Stimulated activated CD4-positive, alpha-beta T cell treated with anti-CD3 and anti-CD28 coated beads, TNF-alpha, amount 100 ng/mL, for 24 hours (primary cell): ENCODE measurements at places on chromosomes 16 and 17.

GRCh38 chr16:31200821-31201568 is 1.6 kb downstream of the PYCARD start:
- no peak for DNase-seq

DNA sequence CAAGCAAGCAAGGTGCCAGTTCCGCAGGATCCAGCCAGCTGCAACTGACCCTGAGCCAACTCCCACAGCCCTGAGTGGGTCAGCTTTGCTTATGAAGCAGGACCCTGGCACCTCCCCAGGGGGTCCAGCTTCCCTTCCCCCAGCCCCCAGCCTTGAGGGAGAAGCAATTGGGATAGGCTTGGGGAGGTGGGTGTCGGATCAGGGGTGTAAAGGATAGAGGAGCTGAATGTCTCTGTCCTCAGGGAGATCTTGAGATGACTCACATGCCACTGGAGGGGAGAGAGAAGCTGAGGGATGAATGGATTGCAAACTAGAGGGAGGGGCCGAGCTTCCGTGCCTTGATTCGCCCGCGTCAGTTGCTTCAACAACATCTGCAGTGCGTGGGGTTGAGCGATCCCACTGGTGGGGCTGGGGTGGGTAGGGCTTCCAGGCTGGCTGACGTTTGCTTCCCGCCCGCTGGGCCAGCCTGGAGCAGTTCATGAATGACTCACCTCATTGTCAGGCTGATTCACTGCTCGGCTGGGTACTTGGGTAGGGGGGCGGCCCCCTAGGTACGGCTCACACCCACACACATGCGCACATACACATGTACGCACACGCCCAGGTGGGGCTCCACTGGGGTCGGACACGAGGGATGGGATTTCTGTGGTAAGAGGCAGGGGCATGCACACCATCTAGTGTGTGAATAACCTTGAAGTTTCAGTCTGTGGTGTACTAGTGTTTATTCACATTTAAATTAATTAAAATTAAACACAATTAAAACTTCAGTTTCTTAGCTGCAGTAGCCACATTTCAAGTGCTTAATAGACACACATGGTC is 3.6 kb upstream of the HROB start:
- peak; percentile 51 for DNase-seq

GRCh38 chr16:55489119-55489955 is 10.3 kb downstream of the MMP2 start:
- no peak for DNase-seq

DNA sequence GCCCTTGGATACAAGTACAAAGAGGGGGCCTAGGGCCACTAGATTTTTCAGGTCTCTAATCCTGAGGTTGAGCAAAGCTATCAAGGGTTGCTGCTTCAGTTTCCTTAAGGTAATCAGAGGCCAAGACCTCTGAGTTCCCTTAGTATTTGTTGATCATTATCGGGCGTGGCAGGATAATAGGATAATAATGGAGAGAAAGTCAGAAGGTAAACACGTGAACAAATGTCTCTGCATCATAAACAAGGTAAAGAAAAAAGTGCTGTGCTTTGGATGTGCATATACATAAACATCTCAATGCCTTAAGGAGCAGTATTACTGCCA is 41.5 kb upstream of the YPEL2 start:
- DNase-seq: no peak

- peak; percentile 65 for DNase-seq
Observed at GRCh38 chr17:8991514-8992285, 26.2 kb upstream of the PIK3R5 start.

DNA sequence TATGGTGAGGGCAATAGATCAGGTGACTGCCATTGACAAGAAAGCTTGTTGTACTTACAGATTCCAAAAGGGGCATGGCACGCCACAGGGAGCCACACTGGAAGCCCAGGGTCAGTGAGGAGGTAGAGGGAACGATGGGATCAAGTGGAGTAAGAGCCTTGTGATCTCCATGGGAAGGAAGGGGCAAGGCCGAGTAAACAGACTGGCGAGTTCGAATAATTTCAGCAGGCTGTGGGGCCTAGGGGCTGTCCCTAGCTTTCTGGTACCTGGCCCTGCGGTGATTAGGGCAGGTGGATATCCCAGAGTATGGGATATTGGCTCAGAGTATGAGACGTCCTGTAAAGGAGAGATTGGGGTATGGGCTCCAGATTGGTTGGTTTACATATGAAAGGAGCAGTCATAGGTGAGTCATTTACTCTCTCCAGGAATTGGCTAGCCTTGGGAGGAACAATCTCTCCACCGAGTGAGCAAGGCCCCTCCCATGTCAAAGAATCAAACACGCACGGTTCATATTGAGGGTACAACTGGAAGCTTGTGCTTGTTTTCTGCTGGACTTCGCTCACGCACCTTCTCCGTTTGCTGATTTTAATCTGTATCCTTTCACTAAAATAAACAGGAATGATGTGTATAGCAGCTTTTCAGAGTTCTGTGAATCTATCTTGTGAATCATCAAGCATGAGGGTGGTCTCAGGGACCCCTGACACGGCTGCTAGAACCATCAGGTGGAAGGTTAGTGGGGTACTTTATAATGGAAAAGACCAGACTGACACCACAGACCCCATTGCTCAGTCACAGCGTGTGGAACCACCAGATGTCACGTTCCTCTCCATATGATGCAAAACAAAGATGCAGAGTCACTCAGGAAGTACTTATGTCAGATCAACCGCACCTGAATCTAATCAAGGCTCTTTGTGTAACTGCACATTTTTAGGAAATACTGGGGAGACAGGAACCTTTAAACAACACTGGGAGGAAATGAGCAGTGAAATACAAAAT is 27.9 kb downstream of the GABARAPL2 start:
- no peak for DNase-seq

DNA sequence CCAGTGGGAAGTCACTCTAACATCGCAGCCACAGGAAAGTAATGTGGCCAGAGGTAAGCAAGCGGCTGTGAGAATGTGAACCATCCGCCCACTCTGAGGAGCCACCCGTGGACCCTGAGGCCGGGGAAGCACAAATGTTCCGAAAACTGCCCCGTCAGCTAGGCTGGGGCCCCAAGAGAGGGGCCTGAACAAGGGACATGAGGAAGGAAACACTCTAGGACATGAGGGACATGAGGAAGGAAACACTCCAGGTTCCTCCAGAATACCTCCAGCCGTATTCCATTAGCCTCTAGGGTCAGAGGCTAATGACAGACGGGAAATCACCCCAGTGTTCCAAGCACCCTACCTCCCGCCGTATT is 317 bp downstream of the TEFM start:
- no peak for DNase-seq

GRCh38 chr16:259814-260253 is 15.9 kb downstream of the RGS11 start:
- no peak for DNase-seq

DNA sequence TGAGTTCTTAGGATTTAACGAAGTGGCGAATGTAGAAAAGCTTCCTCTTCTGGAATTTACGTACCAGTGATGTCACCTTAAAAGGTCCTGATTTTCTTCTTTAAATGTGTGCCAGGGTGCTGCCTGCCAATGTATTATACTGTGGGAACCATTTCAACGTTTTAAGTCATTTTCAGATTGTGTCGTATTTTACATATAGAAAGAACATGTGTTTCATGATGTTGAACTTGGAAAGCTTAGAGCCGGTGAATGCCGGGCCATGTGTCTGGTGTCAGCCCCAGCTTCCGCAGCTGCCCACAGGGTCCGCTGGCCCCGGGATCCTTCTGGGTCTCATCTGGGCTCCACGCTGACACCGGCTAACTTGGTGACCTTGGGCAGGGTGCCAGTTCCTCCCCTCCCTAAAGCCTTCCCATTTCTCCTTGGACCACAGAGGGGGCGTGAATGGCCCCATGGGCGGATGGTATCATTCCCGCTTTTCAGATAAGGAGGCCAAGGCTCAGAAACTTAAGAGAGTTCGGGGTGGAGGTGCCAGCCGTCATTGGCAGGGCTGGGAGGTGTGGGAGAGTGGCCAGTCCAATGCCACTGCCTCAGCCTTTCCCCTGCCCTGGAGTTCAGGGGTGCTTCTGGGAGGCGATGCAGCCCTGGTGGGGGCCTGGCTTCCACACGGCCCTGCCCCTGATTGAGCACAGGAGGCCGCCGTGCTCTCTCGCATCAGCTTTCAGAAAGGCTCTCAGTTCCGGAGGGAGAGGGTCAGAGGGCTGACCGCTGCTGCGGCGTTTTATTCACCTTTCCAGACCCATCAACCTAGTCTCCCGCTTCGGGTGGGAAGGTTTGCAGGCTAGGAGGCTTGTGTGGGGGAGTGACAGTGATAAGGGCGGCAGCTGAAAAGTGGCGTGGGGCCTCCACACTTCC is 68.8 kb upstream of the CIBAR2 start:
- no peak for DNase-seq

- no peak for DNase-seq
Observed at GRCh38 chr16:14302399-14303181, 231.5 kb downstream of the MRTFB start.

DNA sequence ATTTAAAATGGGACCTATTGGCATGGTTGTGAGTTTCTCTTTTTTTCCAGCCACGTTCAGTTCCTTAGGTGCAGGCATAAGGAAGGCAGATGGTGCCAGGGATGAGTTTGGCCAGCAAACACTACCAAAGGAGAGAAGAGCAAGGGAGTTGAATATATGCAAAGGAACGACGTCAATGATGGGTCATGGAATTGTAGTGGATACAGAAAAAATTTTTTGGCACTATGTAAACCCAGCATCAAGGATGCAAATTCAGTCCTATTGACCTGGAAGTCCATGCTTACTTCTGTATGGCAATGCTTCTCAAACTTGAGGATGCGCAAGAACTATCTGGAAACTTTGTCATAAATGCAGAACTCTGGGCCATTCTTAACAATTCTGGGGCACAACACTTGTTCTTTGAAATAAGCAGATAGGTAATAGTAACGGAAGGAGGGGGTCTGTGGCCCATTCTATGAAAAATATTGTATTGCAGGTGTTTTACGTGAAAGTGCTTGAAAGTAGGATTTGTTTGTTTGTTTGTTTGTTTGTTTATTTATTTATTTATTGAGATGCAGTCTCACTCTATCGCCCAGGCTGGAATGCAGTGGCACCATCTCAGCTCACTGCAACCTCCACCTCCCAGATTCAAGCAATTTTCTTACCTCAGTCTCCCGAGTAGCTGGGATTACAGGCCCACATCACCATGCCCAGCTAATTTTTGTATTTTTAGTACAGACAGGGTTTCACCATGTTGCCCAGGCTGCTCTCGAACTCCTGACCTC is 18.0 kb downstream of the APOH start:
- DNase-seq: no peak

- DNase-seq: no peak
Observed at GRCh38 chr16:46862555-46863447, 21.4 kb upstream of the GPT2 start.

- no peak for DNase-seq
Observed at GRCh38 chr16:82093666-82094300, 58.7 kb downstream of the HSD17B2 start.

DNA sequence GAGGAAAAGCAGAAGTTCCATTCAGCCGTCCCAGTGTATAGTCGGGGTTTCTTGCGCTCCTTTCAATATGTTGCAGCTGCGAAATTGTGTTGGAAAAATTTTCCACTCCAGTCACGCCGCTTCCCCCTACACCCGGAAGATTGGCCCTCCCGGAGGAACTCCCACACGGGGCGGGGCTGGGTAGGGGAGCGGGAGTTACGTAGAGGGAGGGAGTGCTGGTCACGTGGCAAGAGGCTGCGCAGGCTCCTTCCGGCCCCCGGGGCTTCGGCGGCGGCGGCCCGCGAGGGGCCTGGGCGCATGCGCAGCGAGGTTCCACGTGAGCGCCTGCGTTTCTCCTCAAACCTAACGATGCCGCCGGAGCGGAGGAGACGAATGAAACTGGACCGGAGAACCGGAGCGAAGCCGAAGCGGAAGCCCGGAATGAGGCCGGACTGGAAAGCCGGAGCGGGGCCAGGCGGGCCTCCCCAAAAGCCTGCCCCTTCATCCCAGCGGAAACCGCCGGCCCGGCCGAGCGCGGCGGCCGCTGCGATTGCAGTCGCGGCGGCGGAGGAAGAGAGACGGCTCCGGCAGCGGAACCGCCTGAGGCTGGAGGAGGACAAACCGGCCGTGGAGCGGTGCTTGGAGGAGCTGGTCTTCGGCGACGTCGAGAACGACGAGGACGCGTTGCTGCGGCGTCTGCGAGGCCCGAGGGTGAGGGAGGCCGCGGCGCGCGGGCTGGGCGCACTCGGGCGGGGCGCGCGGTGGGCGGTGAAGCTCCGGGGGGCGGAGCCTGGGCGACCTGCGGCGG is at the start of gene UTP18:
UTP18 (plus strand) TSS at position 310 of the 787 bp plus-strand sequence; CDS start at position 349, 39 bp downstream.
- DNase-seq: peak; percentile 91

GRCh38 chr16:29650771-29651170 is 12.3 kb upstream of the SPN start:
- DNase-seq: no peak

- no peak for DNase-seq
Observed at GRCh38 chr17:49402706-49403105, 12.0 kb downstream of the PHB1 start.

DNA sequence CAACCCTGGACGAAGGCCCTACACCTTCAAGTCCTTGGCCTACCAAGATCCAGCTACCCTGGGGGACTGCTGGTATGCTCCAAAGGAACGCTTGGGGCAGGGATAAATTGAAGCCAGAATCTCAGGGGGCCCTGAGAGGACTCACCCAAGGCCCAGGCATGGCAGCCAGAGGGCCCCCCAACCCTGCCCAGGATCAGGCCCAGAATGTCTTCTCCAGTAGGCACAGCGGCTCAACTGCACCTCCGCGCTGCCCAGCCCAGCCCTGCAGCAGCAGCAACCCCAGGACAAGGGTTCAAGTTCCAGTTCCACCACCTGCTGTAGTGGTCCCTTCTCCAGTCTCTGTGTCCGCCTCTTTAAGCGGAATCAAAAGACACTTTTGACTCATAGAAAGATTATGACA is 2.2 kb downstream of the TFAP4 start:
- DNase-seq: no peak

DNA sequence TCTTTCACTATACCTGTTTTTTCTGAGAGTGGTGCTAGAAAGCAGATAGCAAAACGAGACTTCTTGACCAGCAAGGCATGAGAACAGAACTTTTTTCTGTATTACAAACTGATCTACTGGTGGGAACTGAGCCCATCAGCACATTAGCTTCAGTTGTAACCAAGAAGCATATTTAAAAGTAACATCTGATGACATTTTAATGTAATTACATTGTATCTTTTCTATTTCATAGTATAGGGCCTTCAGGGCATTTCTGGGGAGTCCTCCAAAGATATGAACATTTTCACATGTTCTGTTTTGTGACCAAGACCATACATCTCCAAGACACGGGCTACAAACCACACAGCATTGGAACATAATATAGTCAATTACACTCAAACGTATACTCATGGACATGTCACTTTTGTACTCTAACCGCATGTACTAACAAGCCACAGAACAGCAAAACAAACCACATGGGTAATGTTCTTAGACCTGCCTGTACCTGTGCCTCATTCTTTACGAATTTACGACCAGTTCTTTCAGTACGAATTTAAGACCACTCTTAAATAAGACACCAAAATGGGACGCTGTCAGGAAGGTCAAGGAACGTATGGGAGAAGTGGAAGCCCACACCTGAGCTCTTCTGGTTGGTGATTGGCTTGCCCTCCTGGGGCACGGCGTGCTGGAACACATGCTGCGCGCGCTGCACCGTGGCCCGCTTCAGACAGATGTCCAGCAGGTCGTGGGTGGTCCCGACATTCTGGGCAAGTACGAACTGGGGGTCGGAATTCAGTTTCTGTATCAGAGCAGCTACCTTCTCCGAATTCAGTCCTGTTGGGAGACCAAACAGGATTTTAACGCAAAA is 825 bp downstream of the BLMH start:
- DNase-seq: peak; percentile 46
